ENCODE measurements at places on chromosomes 7 and 10. TPM values are rescaled to one million over a fixed set of nuclear protein-coding genes. Genes with fewer than 3 reads are reported as not detected.
A peak's percentile ranks its signal among the peaks of the same experiment; 100 is the strongest.

DNA sequence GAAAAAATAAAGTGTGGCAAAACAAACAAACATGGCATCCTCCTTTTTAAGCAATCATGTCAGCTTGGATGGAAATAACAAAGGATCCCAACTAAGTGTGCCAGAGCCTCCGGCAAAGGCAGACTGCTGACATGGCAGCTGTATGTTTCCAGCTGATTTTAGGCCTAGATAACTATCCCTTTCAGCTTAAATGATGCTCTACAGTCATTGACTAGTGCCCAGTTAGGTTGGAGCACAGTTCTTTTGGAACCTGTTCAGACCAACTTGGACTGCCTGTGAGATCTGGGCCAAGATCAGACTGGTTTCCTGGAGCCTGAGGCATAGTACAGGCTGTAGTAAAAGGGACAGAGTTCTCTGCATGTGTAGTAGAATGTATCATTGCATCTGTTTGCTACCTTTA, 128.7 kb downstream of the DYNC1I1 start:
- no peaks in the 10 kb centered on the region for H3K36me3 ChIP-seq
- peaks cover 6% of the 10 kb centered on the region for H3K4me1 ChIP-seq
- H3K27ac ChIP-seq = no peak overlapping the region
- no peak for DNase-seq
- no peaks in the 10 kb centered on the region for H3K27me3 ChIP-seq
- no peak overlapping the region for H3K4me3 ChIP-seq

- no peaks in the 10 kb centered on the region for H3K27me3 ChIP-seq
- no peaks in the 10 kb centered on the region for H3K36me3 ChIP-seq
- H3K4me3 ChIP-seq = no peak overlapping the region
- no peaks in the 10 kb centered on the region for H3K4me1 ChIP-seq
These were observed 618.9 kb upstream of the IGFBP3 start for GRCh38 chr7:46539892-46540483.

DNA sequence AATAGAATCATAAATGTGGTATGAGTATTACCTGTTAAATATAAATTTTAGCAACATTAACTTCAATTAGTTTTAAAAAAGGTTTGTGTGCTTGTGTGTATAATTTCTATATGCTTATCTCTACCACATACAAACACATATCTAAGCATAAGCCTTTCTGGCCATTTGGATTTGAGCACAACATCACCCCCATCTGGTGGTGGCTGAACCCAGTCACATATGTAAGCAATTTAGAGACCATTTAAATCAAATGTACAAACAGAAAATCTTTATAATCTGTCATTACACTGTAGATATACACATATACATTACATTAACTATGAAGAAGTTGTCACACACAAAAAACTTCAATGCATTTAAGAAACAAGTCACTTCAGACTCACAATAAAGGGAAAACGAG, 31.7 kb downstream of the GPR22 start:
- no peak for DNase-seq
- no peaks in the 10 kb centered on the region for H3K36me3 ChIP-seq
- H3K4me1 ChIP-seq = peaks cover 2% of the 10 kb centered on the region
- H3K27ac ChIP-seq = no peak overlapping the region
- no peaks in the 10 kb centered on the region for H3K27me3 ChIP-seq
- H3K4me3 ChIP-seq = no peak overlapping the region

GRCh38 chr7:19558527-19558926, 150.3 kb downstream of the POLR1F start:
- no peak for DNase-seq
- no peaks in the 10 kb centered on the region for H3K27me3 ChIP-seq
- H3K36me3 ChIP-seq = no peaks in the 10 kb centered on the region
- no peak overlapping the region for H3K27ac ChIP-seq
- H3K4me3 ChIP-seq = no peak overlapping the region
- H3K4me1 ChIP-seq = no peaks in the 10 kb centered on the region

DNA sequence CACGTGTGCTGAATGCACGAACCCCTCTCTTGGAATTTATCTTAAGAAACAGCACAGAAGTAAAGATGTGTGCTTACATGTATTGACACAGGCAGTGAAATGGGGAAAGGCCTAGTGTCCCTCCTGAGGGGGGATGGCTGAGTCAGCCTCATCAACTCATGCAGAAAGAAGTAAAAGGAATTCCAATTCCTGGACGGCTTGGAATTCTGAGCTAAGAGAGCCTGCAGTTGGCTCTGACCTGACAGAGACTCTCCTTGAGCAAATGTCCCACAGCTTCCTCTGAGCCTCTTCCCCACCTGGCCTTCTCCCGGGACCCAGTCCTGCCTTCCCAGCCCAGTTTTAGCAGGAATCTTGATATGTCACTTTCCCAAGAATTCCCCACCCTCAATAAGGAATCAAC, 542.4 kb upstream of the ADARB2 start:
- H3K4me3 ChIP-seq = no peak overlapping the region
- no peak overlapping the region for H3K27ac ChIP-seq
- H3K36me3 ChIP-seq = no peaks in the 10 kb centered on the region
- H3K27me3 ChIP-seq = no peaks in the 10 kb centered on the region

- H3K4me1 ChIP-seq = no peaks in the 10 kb centered on the region
- DNase-seq = no peak
- no peak overlapping the region for H3K27ac ChIP-seq
- no peak overlapping the region for H3K4me3 ChIP-seq
- no peaks in the 10 kb centered on the region for H3K36me3 ChIP-seq
These were observed 810.1 kb upstream of the CELF2 start for GRCh38 chr10:10207538-10207937.

DNA sequence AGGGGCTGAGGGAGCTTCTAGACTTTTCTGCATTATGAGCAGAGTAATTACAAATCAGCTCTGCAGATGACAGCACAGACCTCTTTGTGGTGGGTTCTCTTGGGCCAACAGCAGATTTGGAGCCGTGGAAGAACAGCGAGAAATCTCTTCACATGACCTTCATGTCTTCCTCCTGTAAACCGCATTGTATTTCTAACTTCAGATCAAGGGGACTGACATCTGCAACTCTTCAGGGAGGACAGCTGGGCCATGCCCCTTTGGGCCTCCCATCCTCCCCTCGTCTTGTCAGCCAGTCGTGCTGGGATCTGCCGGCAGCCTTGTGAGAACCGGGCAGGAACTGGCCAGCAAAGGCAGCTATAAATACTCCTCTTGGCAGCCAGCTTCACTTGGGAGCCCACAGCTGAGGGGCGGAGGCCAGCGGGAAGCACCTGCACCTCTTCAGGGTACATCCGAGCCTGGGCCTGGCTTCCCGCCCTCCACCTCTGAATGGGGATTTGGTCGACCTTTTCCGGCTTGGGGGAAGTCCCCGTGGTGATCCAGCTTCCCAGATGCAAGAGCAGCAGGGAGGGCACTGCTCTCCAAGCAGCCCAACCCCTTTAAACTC, 54.7 kb downstream of the STEAP1B start:
- H3K4me1 ChIP-seq = peaks cover 48% of the 10 kb centered on the region
- DNase-seq = peak; percentile 91
- H3K4me3 ChIP-seq = peak overlapping the region; percentile 25
- no peaks in the 10 kb centered on the region for H3K27me3 ChIP-seq
- H3K27ac ChIP-seq = peak overlapping the region; percentile 89
- no peaks in the 10 kb centered on the region for H3K36me3 ChIP-seq

- no peaks in the 10 kb centered on the region for H3K4me1 ChIP-seq
- no peak overlapping the region for H3K27ac ChIP-seq
- no peaks in the 10 kb centered on the region for H3K36me3 ChIP-seq
These were observed 175.5 kb upstream of the SHH start for GRCh38 chr7:155987681-155988235.

Gene OR2A5
- not detected for total RNA-seq

Gene GDF2
- total RNA-seq = not detected

Gene ANXA11
- 102 TPM for total RNA-seq

Gene DGKI
- total RNA-seq = 0.05 TPM

Gene SPDYE2B
- total RNA-seq = not detected

Gene CHAT
- total RNA-seq = not detected

Gene PEX1
- total RNA-seq = 26.9 TPM

Gene SYNPO2L
- total RNA-seq = not detected

Gene TFEC
- 30.2 TPM for total RNA-seq

Gene GJD4
- not detected for total RNA-seq

Gene GLI3
- 7.2 TPM for total RNA-seq

Gene DENND2A
- 13.8 TPM for total RNA-seq

Gene FAM25C
- total RNA-seq = not detected

Gene PNLIPRP2
- total RNA-seq = 0.60 TPM

Gene HGF
- 16.3 TPM for total RNA-seq

Gene ELOVL3
- total RNA-seq = 2.0 TPM
